H9 (cell line): ENCODE measurements at places on chromosomes 3 and 15. TPM values are rescaled to one million over a fixed set of nuclear protein-coding genes. Genes with fewer than 3 reads are reported as not detected.

DNA sequence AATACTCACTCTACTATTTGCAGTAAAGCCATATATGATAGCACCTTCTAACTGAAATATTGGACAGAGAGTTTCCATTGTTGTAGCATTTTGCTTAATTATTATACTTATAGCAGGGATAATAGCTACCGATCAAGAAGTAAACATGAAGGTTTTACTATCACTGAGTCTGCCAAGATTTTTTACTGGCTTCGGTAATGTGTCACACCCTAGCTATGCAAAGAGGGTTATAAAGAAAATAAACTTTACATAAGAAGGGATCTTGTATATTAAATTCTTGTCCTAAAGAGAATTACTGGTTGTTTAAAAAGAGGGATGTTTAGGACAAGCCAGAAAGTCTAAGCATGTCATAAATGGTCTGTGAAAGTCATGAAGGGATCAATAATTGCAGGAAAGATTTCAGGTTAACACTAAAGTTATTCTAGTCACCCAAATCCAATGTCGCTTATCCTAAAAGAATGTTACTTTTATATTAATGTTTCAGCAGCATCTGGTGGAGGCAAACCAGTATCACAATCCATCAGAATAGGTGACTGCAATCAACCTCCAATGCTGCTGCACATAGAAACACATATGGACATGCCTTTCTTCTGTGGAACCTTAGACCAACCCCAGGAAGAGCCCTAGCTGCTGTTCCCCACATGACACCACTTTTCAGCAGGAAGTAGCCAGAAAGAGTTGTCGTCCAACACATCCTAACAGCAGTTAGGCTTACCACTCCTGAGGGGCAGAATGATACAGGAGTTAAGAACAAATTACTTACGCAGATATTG lies 62.7 kb upstream of the GK5 start:
- no peak for DNase-seq

- no peak for DNase-seq
Measured at GRCh38 chr3:149215515-149215914, 6.1 kb downstream of the CP start.

- peak; percentile 57 for DNase-seq
Measured at GRCh38 chr3:128496602-128497304, 3.8 kb upstream of the GATA2 start.

GRCh38 chr3:129082026-129082425 lies 21.4 kb downstream of the GP9 start:
- DNase-seq, result no peak

- DNase-seq, result no peak
Measured at GRCh38 chr15:59268168-59268851, 61.7 kb downstream of the LDHAL6B start.

DNA sequence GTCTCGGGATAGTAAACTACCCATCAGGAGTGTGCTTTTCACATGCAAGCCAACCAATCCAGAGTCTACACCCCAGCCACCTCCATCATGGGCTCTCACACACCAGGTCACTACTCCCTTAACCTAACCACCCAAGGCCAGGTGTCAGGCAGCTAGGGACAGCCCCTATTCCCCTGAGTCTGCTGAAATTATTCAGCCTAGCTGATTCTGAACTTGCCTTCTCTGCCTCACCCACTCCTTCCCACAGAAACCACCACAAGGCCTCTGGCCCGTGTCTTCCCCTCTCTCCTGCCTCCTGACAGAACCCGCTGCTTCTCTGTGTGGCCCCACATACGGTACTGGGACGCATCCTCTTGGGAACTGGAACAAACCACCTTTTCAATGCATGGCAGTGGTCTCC lies 82.1 kb downstream of the PCSK6 start:
- no peak for DNase-seq

- peak; percentile 30 for DNase-seq
Measured at GRCh38 chr3:24410860-24411259, 83.8 kb downstream of the THRB start.

LRRC15 gene
- total RNA-seq, result 0.04 and 0.07 TPM in 2 replicates

DNA sequence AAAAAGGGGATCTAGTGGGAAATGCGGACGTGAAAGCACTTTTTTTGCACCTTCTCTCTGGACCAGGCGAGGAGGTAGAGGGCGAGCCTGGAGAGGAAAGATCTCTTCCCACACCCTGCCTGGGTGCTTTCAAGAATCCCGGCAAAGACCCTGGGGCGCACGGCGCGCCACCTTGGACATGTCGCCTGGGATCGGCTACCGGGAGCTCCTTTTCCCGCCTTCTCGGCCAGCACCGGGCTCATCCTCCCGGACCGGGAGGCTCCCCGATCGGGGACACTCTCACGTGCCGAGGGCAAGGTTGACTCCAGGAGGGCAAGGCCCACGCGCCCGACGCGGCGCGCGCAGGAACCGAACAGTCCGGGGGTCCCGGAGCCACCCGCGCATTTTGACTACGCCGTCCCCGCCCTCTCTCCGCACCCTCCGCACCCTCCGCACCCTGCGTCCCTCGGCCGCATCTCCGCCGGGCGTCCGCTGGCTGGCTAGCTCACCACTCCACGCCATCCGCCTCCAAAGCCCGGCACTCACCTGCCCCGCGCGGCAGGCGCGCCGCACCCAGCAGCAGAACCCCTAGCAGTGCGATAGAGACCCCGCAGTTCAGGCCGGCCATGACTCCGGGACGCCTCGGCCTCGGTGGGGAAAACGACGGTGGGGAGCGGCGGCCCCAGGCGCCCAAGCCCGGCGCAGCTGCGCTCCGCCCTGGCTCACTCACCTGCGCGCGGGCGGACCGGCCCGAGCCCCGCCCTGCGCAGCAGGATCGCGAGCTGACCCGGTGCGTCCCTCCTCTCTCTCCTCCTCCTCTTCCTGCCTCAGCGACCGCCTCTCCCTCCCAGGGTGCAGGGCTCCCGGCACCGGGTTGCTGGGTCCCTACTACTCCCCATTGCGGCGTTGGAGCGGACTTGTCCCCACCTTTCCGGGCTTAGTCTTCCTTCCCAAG lies at the start of gene CDCP1:
CDCP1 (minus strand) TSS at position 698 of the 934 bp plus-strand sequence; CDS start at position 607, 91 bp downstream.
- DNase-seq, result peak; percentile 77

- DNase-seq, result peak; percentile 61
Measured at GRCh38 chr3:169241991-169242707, 421.4 kb downstream of the MECOM start.

THPO gene
- total RNA-seq, result 0.64 and 0.85 TPM in 2 replicates

DNA sequence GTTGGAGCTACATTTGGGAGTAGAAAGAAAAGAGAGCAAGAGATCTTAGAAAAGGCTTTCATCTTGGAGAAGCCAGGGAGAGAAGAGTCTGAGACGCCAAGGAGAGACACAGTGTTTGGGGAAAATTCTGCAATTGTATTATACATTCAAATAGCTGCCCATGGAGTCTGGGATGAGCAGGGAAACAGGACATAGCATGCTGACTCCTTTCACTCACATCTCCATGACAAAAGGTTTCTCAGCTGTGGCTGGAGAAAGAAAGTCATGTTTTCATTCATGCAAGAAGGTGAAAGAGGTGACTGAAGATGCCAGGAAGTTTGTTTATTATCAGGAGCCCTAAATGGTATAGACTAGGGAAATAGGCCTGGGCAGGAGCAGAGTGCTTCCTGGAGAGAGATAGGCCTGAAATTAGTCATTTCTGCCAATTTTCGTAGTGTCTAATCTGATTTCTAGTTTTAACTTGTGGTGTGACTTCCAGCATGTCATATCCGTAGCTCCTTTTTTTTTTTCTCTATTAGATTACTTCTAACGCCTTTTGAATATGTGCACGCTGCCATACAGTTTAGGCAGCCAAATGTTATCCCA lies 34.1 kb downstream of the ACP3 start:
- DNase-seq, result peak; percentile 36

DNA sequence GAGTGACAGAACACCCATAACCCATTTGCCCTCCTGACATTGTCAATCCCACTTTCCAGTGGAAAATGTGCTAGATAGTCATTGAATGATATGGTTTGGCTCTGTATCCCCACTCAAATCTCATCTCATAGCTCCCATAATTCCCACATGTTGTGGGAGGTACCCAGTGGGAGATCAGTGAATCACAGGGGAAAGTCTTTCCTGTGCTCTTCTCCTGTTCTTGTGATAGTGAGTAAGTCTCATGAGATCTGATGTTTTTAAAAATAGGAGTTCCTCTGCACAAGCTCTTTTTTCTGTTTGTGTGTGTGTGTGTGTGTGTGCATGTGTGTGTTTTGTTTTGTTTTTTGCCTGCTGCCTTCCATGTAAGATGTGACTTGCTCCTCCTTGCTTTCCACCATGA lies 191.7 kb downstream of the ARRDC4 start:
- no peak for DNase-seq

EPHA3 gene
- 0.59 and 0.66 TPM in 2 replicates for total RNA-seq

DNA sequence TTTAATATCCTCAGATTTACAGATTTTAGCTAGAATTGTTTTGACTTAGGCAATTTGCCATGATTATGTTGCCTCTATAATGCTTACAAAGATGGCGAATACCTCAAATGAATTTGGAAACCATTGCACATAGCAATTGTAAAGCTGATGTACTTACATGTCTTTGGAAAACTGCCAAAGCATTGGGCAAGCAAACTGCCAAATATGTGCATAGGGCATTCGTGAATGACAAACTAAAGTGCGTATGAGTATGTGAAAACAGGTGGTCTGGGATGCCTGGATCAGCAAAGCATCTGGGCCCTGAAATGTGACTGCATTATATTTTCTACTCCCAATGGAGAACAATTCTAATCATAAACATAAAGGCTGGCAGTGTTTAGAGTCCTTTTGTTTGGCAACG lies 445.3 kb upstream of the ROBO1 start:
- DNase-seq, result no peak

TM4SF18 gene
- 8.1 and 9.8 TPM in 2 replicates for total RNA-seq

DNA sequence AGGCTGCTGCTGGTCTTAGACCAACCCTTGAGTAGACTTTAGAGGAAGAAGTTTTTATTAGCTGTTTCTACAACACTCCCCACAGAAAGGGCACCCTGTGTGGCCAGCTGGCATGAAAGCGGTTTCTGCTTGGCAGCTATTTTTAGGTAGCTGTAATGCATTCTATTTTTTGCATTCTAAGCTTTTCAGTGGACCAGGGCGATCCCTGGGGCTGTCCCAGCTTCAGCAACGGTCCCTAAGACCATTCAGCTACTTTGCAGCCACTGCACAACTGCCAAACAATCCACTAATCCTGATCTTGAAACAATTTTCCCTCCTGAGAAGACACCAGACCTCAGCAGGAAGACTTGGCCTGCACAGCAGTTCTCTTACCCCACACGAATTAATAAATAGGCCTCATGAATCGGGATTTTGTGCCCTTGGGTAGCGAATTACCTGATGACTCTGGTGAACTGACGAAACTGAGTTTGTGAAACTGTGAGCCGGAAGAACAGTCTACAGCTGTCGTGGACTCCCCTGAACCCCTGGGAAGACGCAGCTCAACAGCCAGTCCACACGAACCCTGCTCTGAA lies 14.6 kb upstream of the TFRC start:
- DNase-seq, result no peak

DNA sequence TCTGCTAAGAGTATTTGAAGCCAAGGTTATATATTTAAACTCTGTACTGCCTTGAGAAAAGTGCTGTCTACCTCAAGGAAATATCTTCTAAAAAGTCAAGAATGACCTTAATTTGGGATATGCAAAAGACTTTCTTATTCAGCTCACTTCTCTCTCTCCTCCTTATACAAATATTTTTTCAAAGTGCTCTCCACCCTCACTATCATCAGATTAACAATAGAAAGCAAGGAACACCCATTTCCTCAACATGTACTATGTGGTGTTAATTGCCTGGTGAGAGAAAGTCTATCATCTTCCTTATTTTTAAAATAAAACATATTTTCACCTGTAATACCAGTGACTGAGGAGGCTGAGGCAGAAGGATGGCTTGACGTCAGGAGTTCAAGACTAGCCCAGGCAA lies 44.4 kb upstream of the RSL24D1 start:
- DNase-seq, result no peak

DNA sequence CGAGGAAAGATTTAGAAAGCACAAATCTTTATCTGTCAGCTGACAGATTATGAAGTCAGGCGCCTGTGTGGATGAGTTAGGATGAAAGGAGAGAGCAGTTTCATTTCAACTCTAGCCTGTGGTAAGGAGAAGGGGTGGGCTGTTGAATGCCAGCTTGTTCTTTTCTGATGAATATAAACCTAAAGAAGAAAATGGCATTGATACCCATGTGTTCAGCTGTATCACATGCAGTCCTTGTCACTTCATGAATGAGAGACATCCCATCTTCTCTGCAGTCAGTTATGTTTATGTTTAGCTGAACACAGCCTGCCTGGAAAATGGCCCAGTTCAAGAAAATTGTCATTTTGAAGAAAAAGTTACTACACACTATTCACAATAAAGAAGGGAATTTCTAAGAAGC lies 345.7 kb upstream of the RBMS3 start:
- DNase-seq, result no peak

GRCh38 chr15:80163217-80163616 lies 10.4 kb downstream of the FAH start:
- DNase-seq, result no peak

DNA sequence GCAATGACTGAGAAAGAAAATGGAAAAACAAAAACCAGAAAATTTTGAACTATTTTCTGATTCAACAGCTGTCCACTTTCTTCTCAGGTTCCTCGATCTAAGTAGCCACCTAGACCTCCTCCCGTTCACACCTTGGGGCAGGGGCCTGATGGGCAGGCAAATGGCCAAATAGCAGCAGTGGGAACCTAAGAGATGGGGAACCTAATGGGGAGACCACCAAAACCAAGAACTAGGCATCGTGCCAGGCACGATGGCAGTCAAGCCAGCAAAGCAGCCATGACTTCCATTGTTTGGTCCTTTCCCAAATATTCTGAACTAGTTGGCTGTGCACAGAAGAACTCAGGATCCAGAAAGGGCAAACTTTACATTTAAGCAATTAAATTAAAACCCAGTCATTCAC lies 57.1 kb downstream of the CAPN7 start:
- DNase-seq, result no peak

DNA sequence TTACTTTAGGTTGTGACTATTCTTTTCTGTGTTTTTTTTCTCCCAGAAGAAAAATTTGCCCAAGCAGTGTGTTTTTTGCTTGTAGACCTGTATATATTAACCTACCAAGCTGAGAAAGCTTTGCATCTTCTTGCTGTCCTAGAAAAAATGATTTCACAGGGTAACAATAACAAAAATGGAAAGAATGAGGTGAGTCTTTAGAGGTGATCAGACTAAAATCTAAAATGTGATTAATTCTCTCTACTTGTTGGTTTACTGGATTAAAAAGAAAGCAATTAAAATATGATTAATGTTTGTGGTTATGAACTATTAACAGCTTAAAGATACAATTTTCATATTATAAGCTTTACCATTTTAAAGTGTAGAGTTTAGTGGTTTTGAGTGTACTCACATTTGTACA lies 28.2 kb downstream of the CNOT10 start:
- no peak for DNase-seq

PLAAT1 gene
- total RNA-seq, result 4.4 and 5.6 TPM in 2 replicates

GRCh38 chr3:124907957-124908356 lies 20.8 kb upstream of the ITGB5 start:
- peak; percentile 64 for DNase-seq
